ENCODE measurements at places on chromosomes 3 and 15.

DNA sequence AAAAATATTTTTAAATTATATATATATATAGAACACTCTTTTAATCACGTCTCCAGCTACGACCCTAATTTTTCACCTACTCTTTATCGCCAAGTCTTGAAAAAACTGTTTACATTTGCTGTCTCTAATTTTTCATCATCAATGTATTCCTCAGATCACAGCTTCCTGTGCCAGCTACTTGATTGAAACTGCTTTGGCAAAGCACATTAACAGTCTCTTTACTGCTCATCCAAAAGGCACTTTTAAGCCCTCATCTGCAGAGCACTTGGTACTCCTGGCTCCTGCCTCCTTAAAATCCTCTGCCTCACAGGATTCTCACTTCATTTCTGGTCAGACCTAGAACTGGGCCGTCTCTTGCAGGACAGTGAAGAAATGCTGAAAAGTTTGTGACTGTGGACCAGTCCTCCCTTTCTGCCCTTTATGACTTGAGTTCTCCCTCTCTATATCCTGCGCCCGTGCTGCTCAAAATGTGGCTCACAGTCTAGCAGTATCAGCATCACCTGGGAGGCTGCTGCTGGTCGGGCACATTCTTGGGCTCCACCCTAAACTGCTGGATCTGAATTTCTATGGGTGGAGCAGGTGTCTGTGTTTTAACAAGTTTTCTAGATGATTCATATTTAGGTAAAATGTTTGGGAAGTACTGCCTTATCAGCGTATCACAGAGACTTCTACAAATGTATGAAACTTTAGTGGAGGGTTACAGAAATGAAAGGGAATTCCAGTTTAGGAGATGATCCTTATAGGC is 196.8 kb downstream of the ADAMTSL3 start:
- no peak for DNase-seq

DNA sequence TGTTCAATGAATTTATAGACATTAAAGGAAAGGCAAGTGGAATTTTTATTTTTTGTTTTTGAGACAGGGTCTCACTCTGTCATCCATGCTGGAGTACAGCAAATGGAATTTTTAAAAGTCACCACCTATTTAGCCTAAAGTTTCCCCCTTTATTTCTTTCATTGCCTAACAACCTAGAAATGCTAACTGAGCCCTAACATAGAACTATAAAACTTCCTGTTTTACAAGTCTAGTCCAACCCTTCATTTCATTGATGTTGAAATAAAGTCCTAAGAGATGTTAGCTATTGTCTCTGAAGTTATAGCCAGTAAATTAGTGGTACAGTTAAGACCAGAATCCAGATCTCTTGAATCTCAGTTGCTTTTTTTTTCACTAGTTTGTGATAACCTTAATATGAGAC is 39.0 kb downstream of the MAPK6 start:
- no peak for DNase-seq

GRCh38 chr15:44101944-44102343 is 93.1 kb downstream of the FRMD5 start:
- DNase-seq, result no peak

DNA sequence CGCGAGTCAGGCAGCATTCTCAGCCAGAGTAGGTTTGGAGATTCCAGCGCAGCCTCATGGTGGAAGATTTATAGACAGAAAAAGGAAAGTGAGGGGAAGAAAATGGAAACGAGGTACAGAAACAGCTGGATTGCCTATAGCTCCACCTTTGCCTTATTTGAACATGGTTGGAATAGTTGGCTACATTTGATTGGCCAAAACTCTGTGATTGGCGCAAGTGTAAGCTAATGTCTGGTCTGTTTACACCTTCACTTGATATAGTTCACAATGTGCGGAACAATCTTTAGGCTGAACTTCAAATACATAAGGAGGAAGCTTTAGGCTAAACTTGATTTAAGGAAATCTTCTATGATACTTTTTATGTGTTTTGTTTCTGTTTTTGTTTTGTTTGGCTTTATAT is 1191.9 kb downstream of the NSUN3 start:
- no peak for DNase-seq

DNA sequence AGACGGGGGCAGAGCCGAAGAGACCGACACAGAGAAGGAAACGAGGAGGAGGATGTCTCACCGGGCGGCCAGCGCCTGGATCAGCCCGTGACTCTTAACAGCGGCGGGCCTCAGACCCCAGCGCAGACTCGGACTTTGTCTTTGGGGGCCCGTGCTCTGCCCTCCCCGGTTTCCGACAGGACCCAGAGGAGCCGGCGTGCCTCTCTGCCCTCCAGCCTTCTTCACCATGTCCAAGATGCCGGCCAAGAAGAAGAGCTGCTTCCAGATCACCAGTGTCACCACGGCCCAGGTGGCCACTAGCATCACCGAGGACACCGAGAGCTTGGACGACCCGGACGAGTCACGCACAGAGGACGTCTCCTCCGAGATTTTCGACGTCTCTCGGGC is 1.0 kb downstream of the TSC22D2 start:
- no peak for DNase-seq

- DNase-seq, result no peak
Observed at GRCh38 chr3:181066143-181067087, 76.9 kb upstream of the DNAJC19 start.
